ENCODE measurements at places on chromosomes 4 and X. TPM values are rescaled to one million over a fixed set of nuclear protein-coding genes. Genes with fewer than 3 reads are reported as not detected.

FGB gene
- total RNA-seq, result not detected

WDR1 gene
- 157 TPM for total RNA-seq

GRCh38 chrX:30483996-30484395 is 93.6 kb downstream of the TASL start:
- DNase-seq, result no peak

GRCh38 chrX:17164941-17165340 is 210.1 kb upstream of the NHS start:
- no peak for DNase-seq
